ENCODE measurements at places on chromosomes 11 and 22.

DNA sequence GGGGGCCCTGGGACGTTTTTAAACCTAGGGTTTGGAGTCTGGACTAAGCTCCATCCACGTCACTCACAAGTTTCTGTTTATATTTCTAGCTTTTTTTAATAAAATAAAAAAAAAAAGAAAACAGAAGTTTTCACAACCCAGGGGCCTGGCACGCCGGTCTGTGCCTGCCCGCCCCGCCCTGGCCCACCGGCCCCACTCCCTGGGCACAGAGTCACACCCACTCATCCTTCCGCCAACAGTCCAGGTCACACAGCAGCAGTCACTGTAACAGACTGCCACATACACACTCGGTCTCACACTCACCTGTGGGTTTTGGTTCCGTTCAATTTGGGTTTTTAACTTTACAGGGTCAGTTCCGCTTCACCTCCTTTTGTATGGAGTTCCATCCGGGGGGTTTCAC is 5.3 kb upstream of the ACR start:
- DNase-seq, result no peak

- no peak for DNase-seq
These were observed 16.0 kb downstream of the TRPM5 start for GRCh38 chr11:2428322-2428795.

DNA sequence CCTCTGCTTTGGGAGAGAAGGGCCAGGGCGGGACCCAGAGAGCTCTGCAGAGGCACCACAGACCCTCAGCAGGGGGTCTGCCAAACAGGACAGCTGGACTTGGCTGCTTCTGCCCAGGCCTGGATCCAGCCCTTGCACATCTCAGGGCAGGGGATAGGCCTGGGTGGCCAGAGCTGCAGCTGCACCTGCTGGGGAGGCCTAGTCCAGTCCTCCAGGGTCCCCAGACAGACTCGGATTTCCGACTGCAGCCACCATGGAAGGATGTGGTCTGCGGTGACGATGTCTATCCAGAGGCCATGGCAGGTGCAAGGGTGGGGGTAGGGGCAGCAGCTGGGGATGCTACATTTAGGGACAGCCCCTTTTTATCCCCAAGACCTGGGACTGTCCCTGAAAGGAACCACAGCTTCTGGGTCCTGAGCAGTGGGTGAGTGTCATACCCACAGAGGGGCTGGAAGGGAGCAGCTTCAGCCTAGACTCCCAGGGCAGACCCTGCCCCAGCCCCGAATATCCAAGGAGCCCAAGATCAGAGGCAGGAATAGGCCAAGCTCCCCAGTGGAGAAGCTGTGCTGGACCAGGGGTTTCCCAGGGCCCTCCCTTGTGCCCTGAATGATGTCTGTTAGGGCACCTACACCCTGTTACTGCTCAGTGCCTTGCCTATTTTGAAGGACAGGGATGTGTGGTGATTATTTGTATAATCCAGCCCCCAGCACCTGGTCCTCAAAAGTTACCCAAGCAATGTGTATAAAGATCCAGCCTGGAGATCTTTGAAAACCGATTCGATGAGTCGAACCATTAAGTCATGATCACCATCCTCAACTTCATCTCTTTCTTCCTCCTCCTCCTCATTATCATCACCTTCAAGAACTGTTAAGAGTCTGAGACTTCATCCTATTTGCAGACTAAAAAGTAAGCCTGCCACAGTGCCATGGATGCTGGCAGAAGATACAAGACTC is 2.5 kb upstream of the IGLL5 start:
- DNase-seq, result no peak

GRCh38 chr11:128854841-128855240 is 12.3 kb downstream of the KCNJ1 start:
- no peak for DNase-seq

GRCh38 chr11:116993599-116993998 is 104.6 kb downstream of the SIK3 start:
- no peak for DNase-seq

GRCh38 chr11:57646194-57646798 is 3.4 kb downstream of the YPEL4 start:
- DNase-seq, result no peak

GRCh38 chr11:133269267-133269666 is 263.0 kb downstream of the OPCML start:
- DNase-seq, result no peak

DNA sequence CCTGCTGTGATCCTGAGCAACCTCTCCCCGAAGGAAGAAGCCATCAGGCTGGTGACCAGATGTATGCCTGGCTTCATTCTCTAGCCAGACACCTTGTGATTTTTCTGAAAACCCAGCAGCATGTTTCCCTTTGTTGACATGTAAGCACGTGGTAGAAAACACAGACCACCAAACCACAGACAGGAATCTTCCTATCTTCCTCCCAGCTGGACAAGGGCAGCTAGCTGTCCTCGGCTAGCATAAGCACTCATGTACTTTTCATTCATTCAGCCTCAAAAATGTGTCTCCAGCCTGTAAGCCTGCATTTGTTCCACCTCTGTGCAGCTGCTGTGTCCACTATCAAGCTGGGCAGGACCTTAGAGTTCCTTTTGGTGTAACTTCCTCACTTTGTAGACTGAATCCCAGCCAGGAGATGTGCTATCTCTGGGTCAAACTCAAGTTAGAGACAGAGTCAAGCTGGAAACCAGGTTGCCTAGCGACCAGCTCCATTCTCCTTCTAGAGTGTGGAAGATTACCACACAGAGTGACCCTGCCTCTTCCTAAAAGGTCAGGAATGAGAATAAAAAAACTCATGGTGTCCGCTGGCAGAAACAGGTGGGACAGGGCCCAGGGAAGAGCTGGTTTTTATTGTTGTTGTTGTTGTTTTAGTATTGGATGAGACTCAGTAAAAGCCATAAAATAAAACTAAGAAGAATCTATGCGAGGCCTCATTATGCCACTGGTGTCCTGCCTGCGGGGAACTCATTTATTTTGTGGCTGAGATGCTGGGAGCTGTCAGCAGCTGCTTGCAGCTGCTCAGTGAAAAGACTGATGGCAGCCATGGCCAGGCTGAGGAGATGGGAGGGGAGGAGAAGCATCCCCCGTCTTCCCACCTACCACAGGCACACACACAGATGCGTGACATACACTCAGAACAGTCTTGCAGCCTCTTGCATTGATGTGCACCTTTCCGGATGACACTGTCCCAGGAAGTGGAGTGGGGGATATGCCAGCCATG is 7.4 kb upstream of the CLMP start:
- DNase-seq, result no peak

- peak; percentile 50 for DNase-seq
These were observed 1073.3 kb downstream of the TBC1D22A start for GRCh38 chr22:47835726-47836125.

- no peak for DNase-seq
These were observed 71.6 kb downstream of the KCNQ1 start for GRCh38 chr11:2516276-2517015.

- DNase-seq, result peak; percentile 75
These were observed 28.4 kb downstream of the TRPC6 start for GRCh38 chr11:101555366-101555765.

DNA sequence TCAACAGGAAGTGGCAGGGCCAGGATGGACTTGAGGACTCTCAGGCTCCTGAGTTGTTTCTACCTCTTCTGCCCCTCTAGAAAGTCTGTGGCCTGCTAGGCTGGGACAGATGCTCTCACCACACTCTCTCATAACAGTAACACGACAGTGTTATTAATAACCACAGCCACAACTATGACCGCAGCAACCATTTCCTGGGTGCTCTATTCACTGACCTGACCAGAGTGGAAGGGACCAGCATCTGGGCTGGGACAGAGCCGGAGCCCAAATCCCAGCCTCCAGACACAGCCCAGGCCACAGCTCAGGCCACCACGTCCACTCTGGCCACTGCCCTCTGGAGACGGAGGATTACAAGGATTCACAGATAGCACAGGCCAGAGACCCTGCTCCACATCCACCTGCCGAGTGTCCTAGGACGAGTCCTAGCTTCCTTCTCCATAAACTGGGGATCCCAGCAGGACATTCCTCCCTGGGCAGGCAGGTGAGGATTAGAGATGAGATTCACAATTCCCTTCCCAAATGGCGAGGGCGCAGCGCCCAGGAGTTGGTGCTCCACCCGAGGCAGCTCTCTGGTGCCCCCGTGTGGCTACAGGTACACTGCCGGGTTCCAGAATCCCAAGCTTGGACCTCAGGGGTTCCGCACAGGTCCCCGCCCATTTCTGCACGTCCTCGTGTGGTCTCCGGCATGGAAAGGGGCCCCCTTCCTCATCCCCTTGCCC is 7.1 kb downstream of the PNPLA5 start:
- DNase-seq, result no peak

DNA sequence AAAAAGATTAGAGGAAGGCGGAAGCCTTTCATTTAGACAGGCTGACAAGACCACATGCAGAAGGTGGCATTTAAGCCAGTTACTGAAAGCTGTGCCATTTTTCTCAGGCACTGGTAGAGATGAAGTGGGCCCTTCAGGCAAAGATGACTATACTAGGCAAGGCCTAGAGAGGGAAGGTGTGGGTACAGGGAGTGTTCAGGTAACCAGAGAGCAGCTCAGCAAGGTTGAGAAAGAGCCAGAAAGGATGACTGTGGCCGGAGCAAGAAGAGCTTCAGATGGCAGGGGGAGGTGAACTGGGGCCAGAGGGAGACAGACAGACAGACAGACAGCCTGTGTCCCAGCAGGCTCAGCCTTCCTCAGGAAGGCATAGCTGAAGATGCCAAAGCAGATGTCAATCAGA is 88.1 kb upstream of the NARS2 start:
- DNase-seq, result no peak

GRCh38 chr22:47601666-47602065 is 839.2 kb downstream of the TBC1D22A start:
- DNase-seq, result no peak

GRCh38 chr11:6931146-6931713 is 5.0 kb downstream of the ZNF215 start:
- DNase-seq, result peak; percentile 56

GRCh38 chr22:50268655-50269113 is 1.5 kb downstream of the MAPK11 start:
- DNase-seq, result no peak

GRCh38 chr22:27835446-27835845 is 33.9 kb upstream of the MN1 start:
- peak; percentile 42 for DNase-seq

DNA sequence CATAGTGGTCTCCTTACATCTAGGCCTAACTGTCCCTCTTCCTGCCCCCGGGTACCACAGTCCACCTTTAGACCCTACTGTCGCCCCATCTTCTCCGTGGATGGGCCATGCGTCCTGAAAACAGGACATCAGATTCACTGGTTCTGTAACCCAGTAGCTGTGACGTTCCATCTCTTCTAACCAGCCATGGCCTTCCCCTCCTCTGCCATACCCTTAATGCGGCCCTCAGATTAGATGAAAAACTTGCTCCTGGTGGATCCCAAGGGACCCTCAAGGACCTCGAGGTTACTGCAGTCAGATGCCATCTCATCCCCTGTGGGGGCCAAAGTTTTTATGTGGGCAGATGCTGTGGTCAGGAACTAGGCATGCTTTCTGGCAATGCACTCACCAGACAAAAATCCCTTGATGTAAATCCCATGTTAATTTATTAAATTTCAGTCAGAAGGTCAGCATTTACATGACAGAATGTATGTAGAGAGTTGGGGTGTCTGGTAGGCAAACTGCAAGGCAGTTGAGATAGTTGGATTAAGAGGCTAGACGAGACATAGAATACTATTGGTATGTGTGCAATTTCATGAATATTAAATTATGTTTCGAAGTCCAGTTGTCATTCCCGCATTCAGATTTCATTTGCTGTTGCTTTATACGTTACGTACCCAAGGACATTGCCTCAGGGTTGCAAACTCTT is 64.3 kb downstream of the WNT11 start:
- DNase-seq, result no peak

DNA sequence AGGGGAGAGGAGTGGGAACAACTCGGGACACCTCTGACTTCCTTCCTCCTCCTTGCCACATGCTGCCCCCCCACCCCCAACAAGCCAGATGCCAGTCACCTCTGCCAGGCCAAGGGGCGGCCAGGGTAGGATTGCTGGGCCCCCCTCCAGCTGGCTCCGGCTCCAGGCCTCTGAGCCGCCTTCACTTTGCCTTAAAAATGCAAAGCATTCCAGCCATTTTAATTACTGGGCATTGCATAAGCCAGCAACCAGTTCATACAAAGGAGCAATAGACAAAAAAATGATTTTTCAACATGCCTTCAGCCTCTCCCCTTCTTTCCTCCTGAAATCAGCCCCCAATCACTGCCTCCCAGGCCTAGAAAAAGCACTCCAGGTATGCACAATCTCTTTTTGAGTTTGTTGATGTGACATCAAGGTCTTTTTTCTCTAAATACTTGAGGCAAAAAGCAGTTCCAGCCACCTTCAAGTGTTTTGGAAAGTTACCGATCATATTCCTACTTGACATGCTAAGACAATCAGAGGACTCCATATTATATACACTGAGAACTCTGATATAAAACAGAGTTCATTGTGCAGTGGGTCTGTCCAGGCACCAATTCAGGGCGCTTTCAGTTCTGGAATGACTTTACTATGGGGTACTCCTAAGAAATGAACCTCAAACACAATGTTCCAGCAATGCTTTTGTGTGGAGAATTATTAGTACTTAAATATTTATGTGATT is 12.4 kb upstream of the TIMP3 start:
- DNase-seq, result peak; percentile 78

DNA sequence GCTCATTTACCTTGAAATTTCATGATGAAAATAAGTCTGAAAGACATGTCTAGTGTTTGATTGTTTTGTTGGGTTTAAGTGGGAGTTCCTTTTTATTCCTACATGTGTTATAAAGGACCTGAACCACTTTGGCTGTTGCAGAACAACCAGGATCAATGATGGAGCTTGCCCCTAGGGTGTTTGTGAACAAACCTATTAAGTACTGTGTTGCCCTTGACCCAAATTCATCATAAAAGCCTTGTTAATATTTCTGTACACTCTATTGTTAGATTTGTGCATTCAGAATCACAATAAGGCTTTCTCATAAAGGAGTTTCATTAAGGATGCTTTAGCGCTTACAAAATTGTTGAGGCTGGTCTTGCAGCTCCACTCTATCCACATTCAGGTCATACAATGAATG is 452.6 kb downstream of the NELL1 start:
- no peak for DNase-seq

GRCh38 chr11:64718084-64718779 is 4.8 kb downstream of the NRXN2 start:
- DNase-seq, result no peak

GRCh38 chr22:43840851-43841250 is 21.5 kb downstream of the SULT4A1 start:
- no peak for DNase-seq

DNA sequence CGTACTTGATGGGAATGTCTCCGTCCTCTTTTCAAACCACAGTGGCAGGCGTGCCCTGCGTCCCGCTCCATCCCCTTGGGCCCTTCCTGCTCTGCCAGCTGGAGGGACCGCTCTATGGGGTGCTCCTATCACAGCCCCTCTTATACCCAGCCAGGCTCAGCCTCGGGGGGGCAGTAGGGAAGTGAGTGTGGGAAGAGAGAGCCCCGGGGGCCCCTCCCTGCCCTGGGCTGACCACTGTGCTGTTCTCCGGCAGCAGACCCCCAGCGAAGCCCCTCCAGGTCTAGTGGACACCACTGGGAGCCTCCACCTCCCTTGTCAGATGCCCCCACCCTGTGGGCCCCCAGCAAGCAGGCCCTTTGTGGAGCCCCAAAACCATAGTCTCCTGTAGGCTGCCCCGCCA is 572.5 kb downstream of the BRD1 start:
- no peak for DNase-seq

- DNase-seq, result peak; percentile 7
These were observed 705 bp downstream of the CLDN5 start for GRCh38 chr22:19523240-19524169.

- peak; percentile 47 for DNase-seq
These were observed 89.3 kb downstream of the PRR5L start for GRCh38 chr11:36385121-36385970.

Data from fibroblast of gingiva (primary cell).